ENCODE measurements at places on chromosomes 3 and 15. TPM values are rescaled to one million over a fixed set of nuclear protein-coding genes. Genes with fewer than 3 reads are reported as not detected.

- no peaks in the 10 kb centered on the region for H3K4me1 ChIP-seq
- H3K4me3 ChIP-seq: no peak overlapping the region
- no peaks in the 10 kb centered on the region for H3K27me3 ChIP-seq
- no peak for DNase-seq
These were observed 126.1 kb downstream of the TUSC7 start for GRCh38 chr3:116835658-116836057.

DNA sequence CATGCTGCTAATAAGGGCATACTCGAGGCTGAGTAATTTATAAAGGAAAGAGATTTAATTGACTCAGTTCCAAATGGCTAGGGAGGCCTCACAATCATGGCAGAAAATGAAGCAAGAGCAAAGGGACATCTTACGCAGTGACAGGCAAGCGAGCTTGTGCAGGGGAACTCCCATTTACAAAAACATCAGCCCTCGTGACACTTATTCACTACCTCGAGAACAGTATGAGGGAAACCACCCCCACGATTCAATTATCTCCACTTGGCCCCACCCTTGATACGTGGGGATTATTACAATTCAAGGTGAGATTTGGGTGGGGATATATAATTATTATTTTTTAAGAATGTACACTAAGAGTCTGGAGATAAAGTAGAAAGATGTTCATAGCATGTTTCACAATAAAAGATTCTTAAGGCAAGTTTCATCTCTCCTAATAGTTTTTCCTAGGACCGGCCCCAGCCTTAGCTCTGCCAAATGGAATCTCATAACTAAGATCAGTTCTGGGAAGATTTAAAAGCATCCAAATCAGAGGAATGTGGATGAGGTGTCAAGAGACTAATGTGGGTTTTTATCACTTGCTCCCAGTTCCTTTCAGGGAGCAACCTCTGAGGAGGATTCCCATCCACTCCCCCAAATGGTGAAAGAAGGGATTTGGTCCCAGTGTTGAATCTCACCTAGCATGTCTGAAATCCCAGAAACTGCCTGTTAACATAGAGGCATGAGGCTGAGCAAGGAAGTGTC is 221.0 kb downstream of the ZMAT3 start:
- DNase-seq: no peak
- H3K4me3 ChIP-seq: no peak overlapping the region
- no peaks in the 10 kb centered on the region for H3K4me1 ChIP-seq
- no peaks in the 10 kb centered on the region for H3K36me3 ChIP-seq
- no peaks in the 10 kb centered on the region for H3K27me3 ChIP-seq
- H3K27ac ChIP-seq: no peak overlapping the region

DNA sequence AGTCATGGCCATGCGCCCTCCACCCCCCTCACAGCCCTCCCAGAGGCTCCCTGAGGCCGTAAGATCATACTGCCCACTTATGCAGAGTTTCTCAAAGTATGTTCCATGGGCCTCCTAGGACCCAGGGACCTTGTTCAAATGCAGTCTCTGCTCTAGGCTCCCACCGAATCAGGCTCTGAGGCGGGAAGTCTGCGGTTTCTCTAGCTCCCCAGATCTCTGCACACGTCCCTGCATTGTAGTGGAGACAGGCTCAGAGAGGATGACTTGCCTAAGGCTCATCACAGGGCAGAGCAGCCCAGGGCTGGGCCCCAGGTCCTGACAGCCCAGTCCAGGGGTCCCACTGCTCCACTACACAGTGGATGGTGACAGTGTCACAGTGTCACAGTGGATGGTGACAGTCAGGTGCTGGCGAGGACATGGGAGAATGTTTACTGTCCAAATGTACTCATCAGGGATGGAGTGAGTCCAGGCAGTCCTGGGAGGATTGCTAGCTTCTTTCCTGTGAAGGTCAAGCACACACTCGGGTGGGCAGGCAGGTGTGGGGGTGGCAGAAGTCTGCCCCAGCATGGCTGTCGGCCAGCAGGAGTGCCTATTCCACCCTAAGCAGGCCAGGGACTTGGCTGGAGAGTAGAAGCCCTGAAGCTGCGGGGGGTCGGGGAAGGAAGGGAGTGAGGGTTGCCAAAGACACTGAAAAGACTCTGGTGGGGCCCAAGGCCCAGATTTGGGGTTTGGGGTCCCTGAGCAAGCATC is 12.4 kb downstream of the ANKRD63 start:
- no peaks in the 10 kb centered on the region for H3K4me1 ChIP-seq
- DNase-seq: no peak
- H3K4me3 ChIP-seq: no peak overlapping the region
- no peaks in the 10 kb centered on the region for H3K36me3 ChIP-seq
- H3K27ac ChIP-seq: no peak overlapping the region

DNA sequence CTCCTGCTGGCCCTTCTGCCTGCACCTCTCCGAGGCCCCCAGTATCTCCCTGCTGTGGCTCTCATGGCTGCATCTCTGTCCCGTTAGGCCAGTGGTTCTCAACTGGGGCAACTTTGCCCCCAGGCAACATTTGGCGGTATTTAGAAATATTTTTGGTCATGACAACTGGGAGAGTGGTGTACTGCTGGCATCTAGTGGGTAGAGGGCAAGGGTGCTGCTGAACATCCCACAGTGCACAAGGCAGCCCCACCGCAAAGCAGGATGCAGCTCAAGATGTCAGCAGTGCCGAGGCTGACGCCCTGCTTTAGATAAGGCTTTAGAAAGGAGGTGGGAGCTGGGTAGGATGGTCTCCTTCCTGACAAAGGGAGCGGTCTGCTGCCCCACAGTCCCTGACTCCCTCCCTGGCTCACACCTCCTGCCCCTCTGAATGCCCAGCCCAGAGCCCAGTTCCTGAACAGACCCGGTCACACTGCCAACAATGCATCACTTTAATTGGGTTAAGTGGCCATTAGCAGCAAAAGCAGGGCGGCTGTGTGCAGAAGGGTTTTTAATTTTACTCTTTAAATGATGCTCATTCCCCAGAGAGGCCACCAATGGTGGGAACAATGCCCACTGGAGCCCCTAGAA is 68.8 kb upstream of the TMEM115 start:
- no peak overlapping the region for H3K27ac ChIP-seq
- no peaks in the 10 kb centered on the region for H3K27me3 ChIP-seq
- no peaks in the 10 kb centered on the region for H3K4me1 ChIP-seq
- no peaks in the 10 kb centered on the region for H3K36me3 ChIP-seq

- H3K4me1 ChIP-seq: peaks cover 19% of the 10 kb centered on the region
- no peak overlapping the region for H3K27ac ChIP-seq
- no peak overlapping the region for H3K4me3 ChIP-seq
- DNase-seq: no peak
These were observed 11.0 kb downstream of the TBL1XR1 start for GRCh38 chr3:177186306-177186705.

DNA sequence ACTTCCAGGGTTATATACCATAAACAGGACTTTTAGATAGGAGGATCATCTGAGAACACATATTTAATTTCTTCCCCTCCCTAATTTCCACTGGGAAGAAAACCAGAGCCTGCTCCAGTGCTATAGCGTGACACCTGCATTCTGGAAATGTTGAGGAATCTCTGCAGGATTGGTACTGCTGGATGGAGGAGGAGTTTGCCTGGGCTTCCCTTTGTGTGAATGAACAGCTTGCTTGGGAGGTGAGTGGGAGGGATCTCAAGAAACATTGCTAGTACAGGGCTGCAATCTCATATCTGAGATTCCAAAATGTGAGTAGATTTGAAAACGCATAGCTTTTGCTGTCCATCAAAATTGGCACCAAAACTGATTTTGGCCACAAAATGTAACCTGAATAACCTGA is 295.9 kb upstream of the RGMA start:
- H3K4me3 ChIP-seq: no peak overlapping the region
- no peak overlapping the region for H3K27ac ChIP-seq
- no peaks in the 10 kb centered on the region for H3K4me1 ChIP-seq
- DNase-seq: no peak
- no peaks in the 10 kb centered on the region for H3K36me3 ChIP-seq

DNA sequence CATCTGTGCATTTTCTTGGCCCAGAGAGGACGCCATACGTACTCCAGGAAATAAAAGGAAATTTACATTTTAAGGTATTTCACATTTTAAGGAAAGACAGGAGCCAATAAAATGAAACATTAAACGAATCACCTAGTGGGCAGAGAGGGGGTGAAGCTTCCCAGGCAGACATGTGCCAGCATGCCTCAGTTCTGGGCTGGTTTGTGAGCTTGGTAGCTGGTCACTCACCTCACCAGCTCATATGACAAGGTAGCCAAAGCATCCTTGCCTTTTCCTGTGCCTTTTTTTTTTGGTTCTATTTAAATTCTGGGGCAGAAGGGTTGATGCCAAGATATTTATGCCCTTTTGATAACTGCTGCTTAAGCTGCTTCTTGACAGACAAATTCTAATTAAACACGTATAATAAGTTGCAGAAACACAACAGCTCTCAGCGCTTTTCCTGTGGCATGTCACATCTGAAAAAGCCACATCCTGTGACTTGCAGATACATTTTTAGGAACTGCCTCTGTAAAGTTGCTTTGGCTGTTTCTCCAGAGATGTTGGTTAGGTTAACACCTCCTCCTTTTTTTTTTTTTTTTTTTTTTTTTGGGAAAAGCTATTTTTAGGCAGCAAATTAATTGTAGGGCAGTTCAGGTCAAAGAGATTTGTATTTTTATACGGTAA is 218.6 kb downstream of the PDCD6IP start:
- peaks cover 83% of the 10 kb centered on the region for H3K4me1 ChIP-seq
- DNase-seq: peak; percentile 57
- H3K27me3 ChIP-seq: no peaks in the 10 kb centered on the region
- H3K36me3 ChIP-seq: no peaks in the 10 kb centered on the region
- no peak overlapping the region for H3K4me3 ChIP-seq

- no peaks in the 10 kb centered on the region for H3K4me1 ChIP-seq
- no peaks in the 10 kb centered on the region for H3K27me3 ChIP-seq
- H3K36me3 ChIP-seq: no peaks in the 10 kb centered on the region
- H3K4me3 ChIP-seq: no peak overlapping the region
- DNase-seq: no peak
- H3K27ac ChIP-seq: no peak overlapping the region
These were observed 252.4 kb downstream of the FHIT start for GRCh38 chr3:60998858-60999257.

- no peaks in the 10 kb centered on the region for H3K4me1 ChIP-seq
- no peak overlapping the region for H3K27ac ChIP-seq
- no peak for DNase-seq
- H3K4me3 ChIP-seq: no peak overlapping the region
- H3K27me3 ChIP-seq: no peaks in the 10 kb centered on the region
These were observed 96.3 kb downstream of the ZNF385D start for GRCh38 chr3:21654662-21655061.

GRCh38 chr3:97910931-97911351 is 61.3 kb downstream of the RIOX2 start:
- H3K27me3 ChIP-seq: no peaks in the 10 kb centered on the region
- no peaks in the 10 kb centered on the region for H3K36me3 ChIP-seq
- no peak for DNase-seq
- peak overlapping the region; percentile 53 for H3K27ac ChIP-seq
- peaks cover 6% of the 10 kb centered on the region for H3K4me1 ChIP-seq

- H3K4me1 ChIP-seq: peaks cover 8% of the 10 kb centered on the region
- no peak for DNase-seq
- H3K27me3 ChIP-seq: no peaks in the 10 kb centered on the region
- H3K36me3 ChIP-seq: peaks cover 9% of the 10 kb centered on the region
- H3K4me3 ChIP-seq: no peak overlapping the region
These were observed 71.7 kb downstream of the TBC1D5 start for GRCh38 chr3:17670749-17671148.

- no peak overlapping the region for H3K4me3 ChIP-seq
- H3K36me3 ChIP-seq: no peaks in the 10 kb centered on the region
- H3K4me1 ChIP-seq: no peaks in the 10 kb centered on the region
These were observed 22.0 kb downstream of the SLC9A9 start for GRCh38 chr3:143826296-143826695.

DNA sequence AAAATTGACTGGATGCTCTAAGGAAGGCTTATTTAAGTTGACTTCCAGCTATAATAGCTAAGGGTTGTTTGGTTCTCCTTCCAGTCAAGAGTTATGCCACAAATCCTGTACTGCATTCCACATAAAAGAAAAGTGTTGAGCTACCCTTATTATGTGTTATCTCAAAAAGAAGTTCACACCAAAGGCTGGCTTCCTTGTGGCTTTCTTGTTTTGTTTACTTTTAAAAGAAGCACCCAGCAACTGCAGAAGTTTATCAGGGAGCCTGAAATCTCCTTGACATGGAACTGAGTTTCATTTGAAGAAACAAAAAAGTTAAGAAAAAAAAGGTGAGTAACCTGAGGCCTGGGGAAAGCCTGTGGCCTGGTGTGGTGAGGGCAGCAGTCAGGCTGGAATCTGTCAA is 10.2 kb downstream of the MGLL start:
- peaks cover 43% of the 10 kb centered on the region for H3K4me1 ChIP-seq
- peaks cover 79% of the 10 kb centered on the region for H3K36me3 ChIP-seq
- H3K4me3 ChIP-seq: no peak overlapping the region
- DNase-seq: no peak
- H3K27me3 ChIP-seq: no peaks in the 10 kb centered on the region
- no peak overlapping the region for H3K27ac ChIP-seq

GRCh38 chr15:95912280-95912625 is 418.2 kb upstream of the NR2F2 start:
- no peak overlapping the region for H3K4me3 ChIP-seq
- no peaks in the 10 kb centered on the region for H3K4me1 ChIP-seq
- no peaks in the 10 kb centered on the region for H3K36me3 ChIP-seq
- H3K27ac ChIP-seq: no peak overlapping the region
- DNase-seq: no peak

DNA sequence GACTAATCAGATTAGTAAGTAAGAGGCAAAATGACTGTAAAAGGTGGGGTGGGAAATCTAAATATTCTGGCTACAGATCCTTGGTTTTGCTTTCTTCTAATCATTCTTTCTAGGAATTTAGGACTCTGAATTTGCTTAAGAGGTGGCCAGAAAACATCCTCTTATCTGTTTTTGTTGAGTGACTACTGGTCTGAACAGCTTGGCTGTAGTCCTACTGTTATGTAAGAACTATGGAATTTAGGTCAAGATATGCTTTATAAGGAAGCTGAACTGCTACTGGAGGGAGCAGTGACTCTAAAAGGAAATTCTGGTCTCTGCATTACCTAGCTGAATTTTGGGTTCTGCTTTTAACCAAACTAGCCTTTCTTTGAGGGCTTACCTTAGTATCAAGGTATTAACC is 33.5 kb upstream of the CSPG5 start:
- H3K36me3 ChIP-seq: peaks cover 36% of the 10 kb centered on the region
- no peaks in the 10 kb centered on the region for H3K27me3 ChIP-seq
- no peak overlapping the region for H3K27ac ChIP-seq
- peaks cover 39% of the 10 kb centered on the region for H3K4me1 ChIP-seq

- H3K36me3 ChIP-seq: no peaks in the 10 kb centered on the region
- no peak overlapping the region for H3K4me3 ChIP-seq
- peaks cover 4% of the 10 kb centered on the region for H3K4me1 ChIP-seq
- H3K27me3 ChIP-seq: no peaks in the 10 kb centered on the region
- no peak overlapping the region for H3K27ac ChIP-seq
- DNase-seq: no peak
These were observed 2.6 kb downstream of the SPTBN5 start for GRCh38 chr15:41891226-41891625.

- H3K27me3 ChIP-seq: no peaks in the 10 kb centered on the region
- DNase-seq: no peak
These were observed 4.2 kb downstream of the SKIL start for GRCh38 chr3:170361711-170362110.

GRCh38 chr3:58250093-58250707 is 12.6 kb downstream of the ABHD6 start:
- H3K27ac ChIP-seq: no peak overlapping the region
- DNase-seq: no peak
- no peaks in the 10 kb centered on the region for H3K36me3 ChIP-seq

The POLQ gene
- total RNA-seq: 10.0 TPM

The KIF23 gene
- 32.4 TPM for total RNA-seq

The FAM3D gene
- not detected for total RNA-seq

The CHRNA5 gene
- total RNA-seq: not detected

The TMC3 gene
- not detected for total RNA-seq

The GOLGA8O gene
- total RNA-seq: not detected

The CFAP100 gene
- not detected for total RNA-seq

The PEX11A gene
- not detected for total RNA-seq

The ZPLD1 gene
- total RNA-seq: not detected

The AHSG gene
- not detected for total RNA-seq

The FAM219B gene
- 58.8 TPM for total RNA-seq

The CCR5 gene
- total RNA-seq: not detected
